Stimulated activated CD8-positive, alpha-beta memory T cell treated with anti-CD3 and anti-CD28 coated beads, Interleukin-15, amount 100 ng/mL, for 48 hours (primary cell): ENCODE measurements at places on chromosomes 6 and 20.

DNA sequence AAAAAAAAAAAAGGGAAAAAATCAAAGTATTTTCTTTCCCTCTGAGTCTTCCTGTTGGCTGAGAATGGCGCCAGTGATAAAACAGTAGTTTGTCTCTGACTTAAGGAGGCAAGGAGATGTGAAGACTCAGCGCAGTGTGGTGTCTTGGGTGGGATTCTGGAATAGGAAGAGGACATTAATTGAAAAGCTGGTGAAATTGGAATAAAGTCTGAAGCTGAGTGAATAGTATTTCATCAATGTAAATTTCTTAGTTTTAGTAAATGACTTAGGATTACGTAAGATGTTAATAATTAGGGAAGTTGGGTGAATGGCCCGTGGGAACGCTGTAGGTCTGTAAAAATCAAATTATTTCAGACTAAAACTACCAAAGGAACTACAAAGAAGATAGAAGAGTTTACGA is 122.8 kb upstream of the ZNF217 start:
- DNase-seq: no peak

- no peak for DNase-seq
These were observed 44.6 kb downstream of the RIN2 start for GRCh38 chr20:19802492-19803158.

- no peak for DNase-seq
These were observed 76.8 kb downstream of the MAP3K4 start for GRCh38 chr6:161068321-161068741.

DNA sequence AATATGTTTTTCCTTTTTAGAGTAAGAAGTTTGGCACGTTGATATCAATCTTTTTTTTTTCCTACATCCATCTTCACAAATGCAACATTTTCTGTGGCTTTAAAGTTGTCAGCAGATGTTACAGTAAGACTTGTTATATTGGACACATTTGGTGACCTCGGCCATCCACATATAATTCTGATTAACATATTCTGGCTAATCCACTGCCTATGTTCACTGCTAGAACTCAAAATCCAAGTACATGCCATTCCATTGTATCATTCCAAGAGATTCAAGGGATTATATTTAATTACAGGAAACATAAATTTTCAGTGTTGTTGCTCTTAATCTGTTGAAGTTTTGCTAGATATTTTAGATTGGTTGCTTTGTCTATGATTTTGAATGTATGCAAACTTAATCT is 367.6 kb downstream of the TENT5A start:
- no peak for DNase-seq

DNA sequence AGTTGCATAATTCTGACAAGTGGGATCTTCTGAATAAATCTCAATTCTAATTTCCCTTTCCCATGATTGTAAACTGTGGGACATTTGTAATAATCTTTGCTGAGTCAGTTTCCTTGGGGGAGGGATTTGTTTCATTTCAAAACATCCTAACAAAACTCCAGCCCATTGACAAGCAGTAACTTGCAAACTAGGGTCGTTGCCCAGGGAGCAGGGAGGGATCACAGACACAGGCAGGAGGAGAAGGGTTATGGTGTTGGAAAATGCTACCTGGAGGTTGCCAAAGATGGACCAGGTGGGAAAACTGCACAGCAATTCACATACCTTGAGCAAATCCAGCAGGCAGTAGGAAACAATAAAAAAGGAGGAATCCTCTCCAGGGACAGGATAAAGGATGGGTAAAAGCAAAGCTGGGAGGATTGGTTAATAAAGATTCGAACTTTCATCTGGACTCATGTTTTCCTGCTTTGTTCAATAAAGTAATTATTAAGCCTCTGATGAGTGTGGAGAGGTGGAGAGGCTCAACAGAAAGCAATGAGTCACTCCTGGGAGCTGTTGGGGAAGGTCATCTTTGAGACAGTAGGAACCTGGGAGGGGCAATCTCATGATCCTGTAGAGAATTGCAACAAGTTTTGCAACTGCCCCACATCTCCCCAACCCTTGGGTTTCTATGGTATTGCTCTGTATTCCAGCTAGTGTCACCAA is 87.3 kb upstream of the AKIRIN2 start:
- DNase-seq: no peak

- DNase-seq: no peak
These were observed 30.5 kb downstream of the TFAP2B start for GRCh38 chr6:50848989-50849795.

DNA sequence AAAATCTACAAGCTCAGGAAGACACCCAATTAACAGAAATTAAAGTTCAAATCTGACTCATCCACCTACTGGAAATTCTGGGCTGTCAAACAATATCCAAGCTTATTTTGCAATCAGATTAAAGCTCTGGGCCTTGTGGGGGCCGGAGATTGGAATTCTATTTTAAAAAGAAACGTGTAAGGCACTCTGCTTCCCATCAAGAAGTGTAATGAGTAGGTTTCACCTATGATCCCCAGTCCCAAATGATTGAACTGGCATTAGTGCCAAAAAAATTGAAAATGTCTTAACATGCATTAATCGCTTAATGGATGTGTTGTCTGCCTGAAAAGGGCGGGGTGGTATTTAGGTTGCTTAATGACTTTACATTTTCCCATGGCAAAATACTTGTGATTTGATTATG is 542.4 kb upstream of the BTBD3 start:
- no peak for DNase-seq

DNA sequence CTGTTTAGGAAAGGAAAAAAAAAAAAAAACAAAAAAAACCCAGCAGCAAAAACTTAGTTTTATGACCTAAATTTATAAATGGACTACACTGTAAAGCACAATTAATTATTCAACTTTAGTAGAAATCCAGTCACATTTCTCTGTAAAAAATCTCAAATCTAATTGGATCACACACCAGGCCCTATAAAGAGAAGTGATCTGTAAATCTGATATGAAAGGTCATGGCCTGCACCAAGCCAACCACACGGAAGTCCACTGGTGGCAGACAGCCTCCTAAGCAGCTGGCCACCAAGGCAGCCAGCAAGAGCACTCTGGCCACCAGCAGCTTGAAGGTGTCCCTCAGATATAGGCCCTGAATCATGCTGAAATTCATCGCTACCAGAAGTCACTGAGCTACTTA is 131.6 kb downstream of the HFE start:
- no peak for DNase-seq

DNA sequence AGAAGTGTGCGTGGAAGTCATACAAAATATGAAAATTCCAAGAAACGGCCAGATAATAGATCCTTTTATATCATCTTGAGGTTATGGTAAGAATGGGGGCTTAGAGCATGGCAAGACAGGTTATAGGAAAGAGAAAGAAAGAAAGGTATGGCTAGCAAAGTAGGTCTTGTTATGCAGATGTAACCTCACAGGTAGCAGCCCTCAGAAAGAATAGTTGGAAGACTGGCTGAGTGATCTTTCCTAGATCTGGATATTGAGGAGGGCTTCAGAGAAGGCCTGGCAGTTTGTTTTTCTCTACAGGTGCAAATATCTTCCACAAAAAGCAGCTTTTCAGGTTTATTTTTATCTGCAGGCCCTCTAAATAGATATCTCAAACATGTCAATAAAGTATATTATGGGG is 679.5 kb downstream of the KHDRBS2 start:
- DNase-seq: no peak

- no peak for DNase-seq
These were observed 67.6 kb upstream of the TMEM200A start for GRCh38 chr6:130298258-130298657.

GRCh38 chr6:44040786-44041185 is 86.5 kb downstream of the MRPL14 start:
- no peak for DNase-seq

DNA sequence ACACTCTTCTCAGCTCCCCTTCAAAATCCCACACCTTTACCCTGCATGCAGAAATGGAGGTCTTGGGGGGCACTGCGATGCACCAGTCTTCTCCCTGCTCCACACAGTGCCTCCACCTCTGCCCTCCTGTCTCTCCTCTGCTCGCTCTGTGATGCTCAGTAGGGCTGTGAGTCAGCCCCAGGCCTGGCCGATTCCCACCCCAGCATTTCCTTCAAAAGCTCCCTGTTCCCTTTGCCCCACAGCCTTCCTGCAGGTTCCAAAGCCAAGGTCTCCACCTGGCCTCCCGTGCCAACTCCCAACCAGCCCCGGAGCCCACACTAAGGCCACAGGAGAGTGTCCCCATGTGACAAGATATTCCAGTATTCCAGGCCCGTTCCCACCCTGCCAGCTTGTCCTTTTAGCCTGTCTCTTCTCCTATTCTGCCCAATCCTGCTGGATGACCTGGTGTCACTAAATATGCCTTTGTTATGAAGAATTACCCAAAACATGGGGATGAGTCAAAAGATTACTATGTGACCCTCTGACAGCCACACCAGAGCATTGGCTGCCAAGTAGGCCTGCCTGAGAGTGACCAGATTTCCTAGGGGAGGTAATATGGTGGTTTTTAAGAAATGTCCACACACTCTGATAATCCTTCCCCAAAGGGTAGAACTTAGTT is 118.9 kb upstream of the NXT1 start:
- DNase-seq: no peak

DNA sequence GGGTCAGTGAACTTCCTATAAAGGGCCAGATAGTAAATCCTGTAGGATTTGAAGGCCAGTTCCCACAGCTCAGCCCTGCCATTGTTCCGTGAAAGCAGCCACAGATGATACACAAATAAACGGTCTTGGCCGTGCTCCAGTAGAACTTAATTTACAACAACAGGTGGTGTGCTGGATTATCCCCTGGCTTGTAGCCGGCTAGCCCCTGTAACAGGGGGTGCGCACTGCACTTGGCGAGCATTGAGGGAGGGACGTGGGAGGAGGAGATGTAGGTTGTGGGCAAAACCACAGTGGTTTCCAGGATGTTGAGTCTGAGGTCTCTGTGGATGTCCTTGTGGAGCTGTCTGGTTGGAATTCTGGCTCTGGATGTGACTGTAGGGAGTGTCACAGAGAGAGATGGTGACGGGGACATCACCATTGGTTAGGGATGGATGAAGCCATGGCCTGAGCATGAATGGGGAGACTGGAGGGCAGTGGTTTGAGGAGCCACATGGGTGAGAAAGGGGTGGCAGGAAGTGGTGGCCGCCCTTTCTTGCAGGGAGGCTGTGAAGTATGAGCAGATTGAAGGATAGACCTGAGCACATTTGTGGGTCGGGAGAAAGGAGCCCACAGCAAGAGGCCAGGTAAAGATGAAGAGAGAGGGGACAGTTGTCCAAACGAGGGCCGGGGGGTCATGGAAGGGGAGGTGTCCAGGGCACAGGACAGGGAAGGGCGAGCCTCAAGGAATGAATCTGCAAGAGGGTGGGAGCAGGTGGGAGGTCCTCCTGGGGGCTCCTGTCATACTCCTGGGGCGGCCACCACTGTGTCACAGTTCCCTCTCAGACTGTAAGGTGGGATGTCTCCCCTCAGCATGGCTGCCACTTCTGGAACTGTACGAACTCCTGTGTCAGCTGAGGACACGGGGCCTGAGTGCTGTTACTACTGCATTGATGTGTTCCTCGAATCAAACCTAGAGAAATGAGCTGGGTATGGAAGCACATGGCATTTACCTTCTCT is 53.6 kb downstream of the CDH26 start:
- DNase-seq: no peak

- no peak for DNase-seq
These were observed 36.8 kb downstream of the FOXQ1 start for GRCh38 chr6:1348675-1349074.

DNA sequence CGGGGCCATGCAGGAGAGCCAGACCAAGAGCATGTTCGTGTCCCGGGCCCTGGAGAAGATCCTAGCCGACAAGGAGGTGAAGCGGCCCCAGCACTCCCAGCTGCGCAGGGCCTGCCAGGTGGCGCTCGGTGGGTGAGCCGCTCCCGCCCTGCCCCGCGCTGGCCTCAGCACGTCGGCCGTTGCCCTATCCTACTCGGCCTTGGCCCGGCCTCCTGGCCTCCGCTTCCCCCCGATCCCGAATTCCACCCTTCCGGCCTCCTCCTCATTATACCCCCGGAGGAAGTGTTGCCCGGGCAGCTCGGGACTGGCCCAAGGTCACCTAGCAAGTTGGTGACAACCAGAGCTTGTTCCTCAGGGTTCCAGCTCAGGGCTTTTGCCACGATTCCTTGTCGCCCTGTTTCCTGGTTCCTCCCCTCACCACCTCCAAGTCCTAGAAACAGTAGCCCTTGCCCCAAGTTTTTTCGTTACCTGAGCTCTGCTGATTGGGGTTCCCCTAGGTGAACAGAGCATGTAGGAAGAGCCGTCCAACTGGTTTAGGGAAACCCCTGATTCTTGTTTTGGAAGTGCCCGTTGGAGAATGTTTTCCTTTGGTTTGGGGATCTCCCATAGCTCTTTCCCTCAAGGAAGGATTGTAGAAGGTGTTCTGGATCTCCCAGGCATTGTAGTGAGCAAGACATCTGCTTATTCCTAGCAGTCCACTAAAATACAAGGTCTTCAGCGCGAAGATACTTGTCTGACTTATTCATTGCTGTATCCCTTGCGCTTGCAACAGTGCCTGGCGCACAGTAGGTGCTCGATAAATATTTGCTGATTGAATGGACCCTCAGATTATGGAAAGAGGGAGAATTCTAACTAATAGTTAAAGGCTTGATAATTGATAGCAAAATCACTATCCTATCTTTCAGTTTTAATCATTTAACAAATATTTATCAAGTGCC is 641 bp downstream of the ARFGEF2 start:
- DNase-seq: no peak

DNA sequence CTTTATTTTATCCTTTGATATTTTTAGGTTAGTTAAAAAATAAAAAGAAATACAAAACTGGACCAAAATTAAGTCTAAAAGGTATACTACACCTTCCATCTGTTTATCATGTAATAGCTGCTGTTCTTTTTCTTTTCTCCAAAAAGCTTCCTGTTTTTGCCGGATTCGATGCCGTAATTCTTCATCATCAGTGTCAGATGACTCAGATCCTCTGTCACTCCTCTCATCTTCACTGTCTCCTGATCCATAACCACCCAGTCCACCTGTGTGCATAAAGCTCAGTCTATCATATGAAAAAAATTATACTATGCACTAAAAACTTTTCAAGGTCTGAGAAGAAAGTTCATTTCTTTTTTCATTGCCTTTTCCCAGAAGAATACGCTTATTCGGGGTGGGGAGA is 8.5 kb upstream of the COQ3 start:
- no peak for DNase-seq

- DNase-seq: no peak
These were observed 494.1 kb downstream of the PREX1 start for GRCh38 chr20:48333707-48334106.

DNA sequence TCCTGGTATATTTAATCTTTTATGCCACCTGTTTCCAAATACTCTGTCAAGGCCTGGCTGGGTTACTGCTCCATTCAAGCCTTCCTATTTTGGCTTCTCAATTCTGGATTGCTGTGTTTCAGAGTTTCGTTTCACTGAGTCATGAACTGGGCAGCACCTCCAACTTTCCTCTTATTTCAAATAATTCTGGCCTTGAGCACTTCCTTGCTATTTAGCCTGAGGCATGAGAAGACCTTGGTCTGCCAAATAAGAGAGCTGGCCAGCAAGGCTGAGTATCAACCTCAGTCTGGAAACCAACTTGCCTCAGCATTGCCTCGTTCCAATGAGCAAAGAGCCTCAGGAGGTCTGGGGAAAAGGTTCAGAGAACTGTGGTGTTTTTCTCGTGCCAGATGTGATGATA is 66.6 kb downstream of the TNFAIP3 start:
- DNase-seq: no peak

- no peak for DNase-seq
These were observed 11.8 kb downstream of the FRMD1 start for GRCh38 chr6:168067081-168067759.

- DNase-seq: no peak
These were observed 27.0 kb upstream of the ADGRF5 start for GRCh38 chr6:46948699-46949098.
